Hypothalamus (tissue), 51 donors: ENCODE measurements at places on chromosomes 1 and 21.

GRCh38 chr1:54922040-54922761 is 35.2 kb upstream of the DHCR24 start:
- DNase-seq = no peak

- no peak for DNase-seq
Measured at GRCh38 chr1:98949621-98950020, 55.0 kb downstream of the PLPPR5 start.

DNA sequence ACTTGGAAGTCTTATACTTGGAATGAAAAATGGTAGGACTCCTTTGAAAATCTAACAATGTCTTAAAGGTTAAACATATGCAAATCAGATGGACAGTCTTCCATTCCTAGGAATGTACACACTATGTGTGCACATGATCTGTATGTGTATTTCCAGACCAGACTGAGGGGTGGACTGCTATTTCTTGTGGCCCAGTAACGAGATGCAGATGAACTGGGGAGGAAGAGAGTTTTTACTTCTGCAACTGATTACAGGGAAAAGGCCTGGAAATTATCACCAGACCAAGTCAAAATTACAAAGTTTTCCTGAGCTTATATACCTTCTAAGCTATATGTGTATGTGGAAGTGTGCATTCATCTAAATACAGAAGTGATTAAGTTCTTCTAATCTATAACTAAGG is 17.7 kb downstream of the NBPF3 start:
- DNase-seq = no peak

- no peak for DNase-seq
Measured at GRCh38 chr1:114455102-114455785, 55.8 kb downstream of the TRIM33 start.

DNA sequence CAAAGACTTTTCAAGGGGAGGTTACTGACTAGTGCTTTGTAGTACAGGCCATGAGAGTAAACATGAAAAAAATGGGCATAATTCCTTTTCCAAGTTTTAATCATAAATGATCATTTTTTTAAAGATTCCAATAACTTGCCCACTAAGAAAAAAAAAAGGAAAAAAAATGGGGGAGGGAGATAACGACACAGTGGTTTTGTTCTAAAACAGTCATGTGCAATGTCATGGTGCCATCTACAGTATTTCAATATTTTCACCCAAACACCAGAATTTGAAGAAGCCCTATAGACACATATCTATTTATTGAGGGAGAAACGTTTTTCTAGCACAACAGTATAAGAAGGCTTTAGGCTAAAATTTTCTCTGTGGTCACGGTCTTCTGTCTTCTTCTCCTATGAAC is 250.2 kb downstream of the LTN1 start:
- DNase-seq = no peak

DNA sequence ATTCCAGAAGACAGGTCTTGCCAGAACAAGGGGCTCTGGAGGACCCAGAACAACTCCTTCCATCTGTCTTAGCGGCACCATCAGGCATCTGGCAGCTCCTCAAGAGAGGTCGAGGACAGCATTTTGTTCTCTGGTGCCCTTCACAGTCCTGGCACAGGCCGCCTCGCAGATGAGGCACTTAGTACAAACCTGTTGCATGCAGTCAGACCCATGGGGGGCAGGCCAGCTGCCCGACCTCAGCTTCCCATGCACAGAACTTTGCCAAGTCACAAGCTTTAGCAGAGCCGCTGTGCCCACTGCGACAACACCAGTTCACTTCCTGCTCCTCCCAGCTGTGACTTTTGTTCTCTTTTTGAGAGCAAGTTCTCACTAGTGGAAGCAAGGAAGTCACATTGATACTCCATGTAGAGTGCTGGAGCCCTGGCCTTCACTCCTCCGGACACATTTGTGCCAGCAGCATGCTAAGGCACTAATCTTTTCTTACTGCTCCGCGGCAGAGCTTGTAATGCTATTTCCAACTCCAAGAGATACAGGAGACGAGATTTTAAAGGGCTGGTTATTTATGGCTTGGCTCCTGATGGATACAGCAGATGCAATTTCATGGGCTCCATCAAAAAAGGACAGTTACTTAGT is 44.6 kb downstream of the HMGB4 start:
- no peak for DNase-seq

DNA sequence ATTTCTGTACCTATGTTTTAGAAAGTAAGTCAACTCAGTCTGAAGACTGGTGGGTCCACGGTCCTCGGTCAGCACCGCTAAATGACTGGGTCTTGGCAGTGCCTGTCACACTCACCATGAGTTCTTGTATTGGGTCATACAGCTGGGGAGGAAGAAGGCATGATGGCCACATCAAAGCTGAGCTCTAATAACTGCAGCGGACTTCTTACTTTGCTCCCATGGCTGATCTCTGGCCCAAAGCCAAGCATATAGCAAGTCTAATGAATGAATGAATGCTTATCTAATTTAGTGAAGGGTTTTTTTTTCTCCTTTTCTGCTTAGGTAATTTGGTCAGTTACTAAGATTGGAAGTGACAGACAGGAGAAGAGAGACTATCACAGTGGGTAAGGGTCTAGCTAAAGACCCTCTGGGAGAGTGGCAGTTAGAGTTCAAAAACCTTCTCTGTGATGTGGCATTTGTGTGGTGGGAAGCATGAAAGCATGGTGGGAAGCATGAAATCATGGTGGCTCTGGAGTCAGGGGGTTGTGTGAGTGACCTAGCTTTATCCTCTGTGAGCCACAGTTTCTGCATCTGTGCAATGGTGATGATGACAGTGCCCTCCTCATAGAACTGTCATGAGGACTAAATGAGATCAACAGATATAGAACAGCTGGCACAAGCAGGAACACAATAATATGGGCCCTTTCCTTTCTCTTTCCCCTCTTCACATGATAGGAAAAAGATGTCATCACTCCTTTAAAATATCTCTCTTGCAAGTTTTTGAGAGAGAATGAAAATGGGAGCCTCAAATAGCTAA is 78.9 kb upstream of the JAK1 start:
- DNase-seq = no peak

DNA sequence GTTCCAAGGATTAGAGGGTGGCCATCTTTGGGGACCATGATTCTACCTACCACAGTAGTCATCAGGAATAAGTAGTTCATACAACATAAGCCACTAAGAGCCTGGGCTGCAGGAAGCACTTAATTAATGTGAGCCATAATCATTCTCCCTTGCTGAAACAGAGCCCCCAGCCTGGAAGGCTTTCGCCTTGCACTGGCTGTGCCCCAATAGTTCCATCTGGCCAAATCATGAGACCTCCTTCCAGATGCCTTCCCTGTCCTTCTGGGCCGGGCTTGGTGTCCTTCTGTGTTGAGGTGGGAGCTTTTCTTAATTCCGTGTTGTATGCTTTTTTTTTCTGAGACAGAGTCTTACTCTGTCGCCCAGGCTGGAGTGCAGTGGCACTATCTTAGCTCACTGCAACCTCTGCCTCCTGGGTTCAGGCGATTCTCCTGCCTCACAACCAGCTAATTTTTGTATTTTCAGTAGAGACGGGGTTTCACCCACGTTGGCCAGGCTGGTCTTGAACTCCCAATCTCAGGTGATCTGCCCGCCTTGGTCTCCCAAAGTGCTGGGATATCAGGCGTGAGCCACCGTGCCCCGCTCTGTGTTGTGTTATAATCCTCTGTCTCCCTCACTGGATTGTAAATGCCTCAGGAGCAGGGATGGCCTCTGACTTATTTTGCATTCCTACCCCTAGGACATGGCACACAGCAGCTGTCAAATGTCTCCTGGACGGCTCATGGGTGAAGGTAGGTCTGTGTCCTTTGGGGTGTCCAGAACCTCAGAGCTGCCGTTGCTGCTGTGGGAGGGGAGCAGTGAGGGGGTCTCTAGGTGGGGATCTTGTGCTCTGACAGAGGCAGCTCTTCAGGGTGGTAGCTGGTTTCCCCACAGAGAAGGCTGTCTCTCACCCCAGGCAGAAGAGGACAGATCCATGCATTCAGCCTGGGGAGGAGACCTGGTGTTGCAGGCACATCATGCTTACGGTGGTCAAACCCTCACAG is 10.1 kb downstream of the GNG4 start:
- DNase-seq = no peak

- no peak for DNase-seq
Measured at GRCh38 chr21:39083377-39084008, 99.8 kb downstream of the PSMG1 start.

DNA sequence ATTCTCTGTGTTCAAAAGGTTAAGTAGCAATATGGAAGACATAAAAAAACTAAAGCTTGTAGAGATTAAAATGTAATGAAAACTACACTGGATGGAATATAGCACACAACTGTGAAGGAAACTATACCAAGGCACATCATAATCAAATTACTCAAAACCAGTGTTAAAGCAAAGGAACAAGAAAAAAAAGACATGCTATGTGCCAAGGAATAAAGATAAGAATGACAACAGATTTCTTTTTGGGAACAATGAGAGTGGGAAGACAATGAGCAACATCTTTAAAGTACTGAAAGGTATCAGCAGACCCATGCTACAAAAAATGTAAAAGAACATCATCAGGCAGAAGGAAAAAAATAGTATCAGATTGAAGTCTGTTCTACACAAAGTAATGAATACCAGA is 157.8 kb downstream of the VPS13D start:
- no peak for DNase-seq

DNA sequence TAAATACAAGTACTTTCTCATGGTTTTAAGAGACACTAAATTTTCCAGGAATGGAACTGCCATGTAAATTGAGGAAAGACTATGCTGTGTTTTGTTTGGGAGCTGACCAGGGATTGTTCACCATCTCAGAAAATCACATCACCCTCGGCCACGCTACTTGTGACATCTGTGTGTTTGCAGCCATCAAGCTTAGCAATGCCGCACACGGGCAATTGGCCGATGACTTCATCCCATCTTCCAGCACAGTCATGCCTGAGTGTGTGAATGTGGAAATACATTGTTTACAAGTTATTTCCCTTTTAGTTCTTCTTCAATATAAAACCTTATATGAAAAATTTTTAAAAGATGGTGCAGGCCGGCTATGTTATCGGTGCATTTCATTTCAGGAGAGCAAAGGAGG is 121.6 kb downstream of the GLIS1 start:
- no peak for DNase-seq

GRCh38 chr1:2604156-2604843 is 17.7 kb downstream of the PRXL2B start:
- DNase-seq = no peak

GRCh38 chr1:174742805-174743653 is 256.7 kb upstream of the CACYBP start:
- DNase-seq = no peak

GRCh38 chr1:940107-941014 is 16.6 kb downstream of the SAMD11 start:
- no peak for DNase-seq

GRCh38 chr1:98662356-98662670 is 792 bp downstream of the SNX7 start:
- DNase-seq = no peak

DNA sequence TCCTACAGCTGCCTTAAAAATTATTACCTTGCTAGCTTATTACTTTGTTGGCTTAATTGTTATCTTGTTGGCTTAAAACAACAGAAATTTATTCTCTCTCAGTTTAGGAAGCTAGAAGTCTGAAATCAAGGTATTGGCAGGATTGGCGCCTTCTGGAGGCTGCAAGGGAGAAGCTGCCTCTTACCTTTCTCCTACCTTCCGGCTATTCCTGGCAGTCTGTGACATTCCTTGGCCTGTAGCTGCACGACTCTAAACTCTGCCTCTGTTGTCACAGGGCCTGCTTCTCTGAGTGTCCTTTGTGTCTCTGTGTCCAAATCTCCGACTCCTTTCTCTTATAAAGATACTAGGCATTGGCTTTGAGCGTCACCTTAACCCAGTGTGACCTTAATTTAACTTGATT is 579.9 kb upstream of the B3GALT2 start:
- DNase-seq = no peak

- no peak for DNase-seq
Measured at GRCh38 chr1:117003223-117003875, 1.8 kb downstream of the CD101 start.

- no peak for DNase-seq
Measured at GRCh38 chr1:234836776-234837357, 226.9 kb upstream of the IRF2BP2 start.
